ENCODE measurements at places on chromosomes 2 and 18.

GRCh38 chr2:211203986-211204385 lies 647.6 kb downstream of the CPS1 start:
- no peak for DNase-seq

- no peak for DNase-seq
Observed at GRCh38 chr2:169354244-169354643, 8.1 kb downstream of the LRP2 start.

- no peak for DNase-seq
Observed at GRCh38 chr2:53784436-53784835, 2.3 kb downstream of the ASB3 start.

DNA sequence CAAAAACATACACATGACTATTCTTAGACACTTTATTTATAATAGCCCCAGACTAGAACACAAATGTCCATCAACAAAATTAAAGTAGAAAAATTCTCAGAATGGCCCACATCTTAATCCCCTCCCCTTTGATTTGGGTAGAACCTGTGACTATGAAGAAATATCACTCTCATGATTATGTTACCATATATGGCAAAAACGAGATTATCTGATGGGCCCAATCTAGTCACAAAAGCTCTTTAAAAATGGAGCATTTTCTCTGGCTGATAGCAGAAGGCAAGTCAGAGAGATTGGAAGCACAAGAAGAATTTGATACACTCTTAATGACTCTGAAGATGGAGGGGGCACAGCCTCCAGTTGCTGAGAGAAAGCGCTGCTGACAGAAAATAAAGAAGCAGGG lies 39.6 kb downstream of the METTL4 start:
- DNase-seq: no peak

GRCh38 chr2:173118395-173118794 lies 42.7 kb downstream of the MAP3K20 start:
- no peak for DNase-seq

Data from hematopoietic multipotent progenitor cell treated with erythropoietin and hydrocortisone succinate and interleukin-3 and kit ligand, for 4 days (in vitro differentiated cells).